ENCODE measurements at places on chromosomes 12 and 14.

- DNase-seq, result no peak
Measured at GRCh38 chr12:77645966-77646598, 184.6 kb upstream of the NAV3 start.

DNA sequence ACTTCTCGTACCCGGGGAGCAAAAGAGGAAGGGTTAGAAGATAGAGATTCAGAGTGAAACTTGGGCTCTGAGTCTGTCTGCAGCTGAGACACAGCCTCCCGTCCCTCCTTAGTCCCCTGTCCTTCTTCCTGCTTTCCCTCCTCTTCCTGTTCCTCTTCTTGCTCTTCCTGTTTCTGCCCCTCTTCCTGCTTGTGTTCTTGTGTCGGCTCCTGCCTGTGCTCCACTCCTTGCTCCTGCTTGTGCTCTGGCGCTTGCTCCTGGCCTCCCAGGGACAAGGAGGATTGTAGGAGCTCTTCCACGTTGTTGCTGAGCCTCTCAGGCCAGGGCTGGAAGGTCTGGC, 3.0 kb downstream of the ACRBP start:
- DNase-seq, result no peak

- DNase-seq, result no peak
Measured at GRCh38 chr12:42472376-42472775, 117.2 kb downstream of the PRICKLE1 start.

- no peak for DNase-seq
Measured at GRCh38 chr12:5514545-5514944, 82.6 kb downstream of the NTF3 start.

GRCh38 chr12:47388712-47389111, 309.0 kb upstream of the AMIGO2 start:
- DNase-seq, result no peak

DNA sequence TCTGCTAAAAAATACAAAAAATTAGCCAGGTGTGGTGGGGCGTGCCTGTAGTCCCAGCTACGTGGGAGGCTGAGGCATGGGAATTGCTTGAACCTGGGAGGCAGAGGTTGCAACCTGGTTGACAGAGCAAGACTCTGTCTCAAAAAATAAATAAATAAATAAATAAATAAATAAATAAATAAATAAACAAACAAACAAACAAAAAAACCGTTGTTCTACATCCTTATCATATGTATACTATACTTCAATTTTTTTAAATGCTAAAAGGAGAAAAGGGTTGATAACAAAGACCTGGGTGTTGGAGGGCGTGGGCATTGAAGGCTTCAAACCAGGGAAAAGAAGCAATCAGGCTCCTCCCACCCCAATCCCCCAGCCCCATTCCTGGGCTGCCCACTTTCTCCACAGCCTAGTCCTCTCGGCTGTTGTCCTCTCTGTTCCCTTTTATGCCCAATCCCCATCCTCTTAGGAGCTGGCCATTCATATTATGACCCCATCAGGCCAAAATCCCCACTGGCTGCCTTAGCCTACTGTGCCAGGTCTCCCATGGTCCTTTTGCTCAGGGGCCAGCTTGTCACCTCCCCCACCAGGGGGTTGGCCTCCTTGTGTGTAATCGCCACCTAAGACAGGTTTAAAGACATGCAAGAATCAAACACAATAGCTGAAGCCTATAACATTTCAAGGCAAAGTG, 30.2 kb downstream of the CLMN start:
- DNase-seq, result no peak

DNA sequence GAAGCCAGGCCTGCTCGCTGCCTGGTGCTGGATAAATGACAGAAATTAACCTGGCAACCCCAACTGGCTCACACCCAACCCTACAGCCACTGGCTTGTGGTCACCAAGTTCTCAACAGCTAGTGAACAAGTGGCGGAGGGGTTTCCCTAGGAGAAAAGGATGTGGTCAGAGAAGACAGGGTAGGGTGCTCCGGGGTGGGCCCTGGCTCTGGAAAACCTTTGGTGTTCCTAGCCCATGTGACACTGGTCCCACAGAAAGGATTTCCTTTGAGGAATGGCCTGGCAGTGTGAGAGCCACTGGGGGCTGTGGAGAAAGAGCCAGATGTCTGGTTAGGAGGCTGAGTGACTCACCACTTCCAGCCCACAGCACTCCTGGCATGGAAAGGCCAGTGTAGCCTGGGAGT, 8.7 kb downstream of the SYNE3 start:
- peak; percentile 80 for DNase-seq

GRCh38 chr12:113894697-113895096, 71.4 kb downstream of the RBM19 start:
- DNase-seq, result no peak

- DNase-seq, result no peak
Measured at GRCh38 chr12:5784462-5785130, 160.5 kb downstream of the ANO2 start.

GRCh38 chr14:66596241-66596985, 88.5 kb downstream of the GPHN start:
- no peak for DNase-seq

GRCh38 chr14:62947301-62947700, 98.0 kb downstream of the KCNH5 start:
- DNase-seq, result no peak

- no peak for DNase-seq
Measured at GRCh38 chr12:11732023-11732422, 82.5 kb downstream of the ETV6 start.

DNA sequence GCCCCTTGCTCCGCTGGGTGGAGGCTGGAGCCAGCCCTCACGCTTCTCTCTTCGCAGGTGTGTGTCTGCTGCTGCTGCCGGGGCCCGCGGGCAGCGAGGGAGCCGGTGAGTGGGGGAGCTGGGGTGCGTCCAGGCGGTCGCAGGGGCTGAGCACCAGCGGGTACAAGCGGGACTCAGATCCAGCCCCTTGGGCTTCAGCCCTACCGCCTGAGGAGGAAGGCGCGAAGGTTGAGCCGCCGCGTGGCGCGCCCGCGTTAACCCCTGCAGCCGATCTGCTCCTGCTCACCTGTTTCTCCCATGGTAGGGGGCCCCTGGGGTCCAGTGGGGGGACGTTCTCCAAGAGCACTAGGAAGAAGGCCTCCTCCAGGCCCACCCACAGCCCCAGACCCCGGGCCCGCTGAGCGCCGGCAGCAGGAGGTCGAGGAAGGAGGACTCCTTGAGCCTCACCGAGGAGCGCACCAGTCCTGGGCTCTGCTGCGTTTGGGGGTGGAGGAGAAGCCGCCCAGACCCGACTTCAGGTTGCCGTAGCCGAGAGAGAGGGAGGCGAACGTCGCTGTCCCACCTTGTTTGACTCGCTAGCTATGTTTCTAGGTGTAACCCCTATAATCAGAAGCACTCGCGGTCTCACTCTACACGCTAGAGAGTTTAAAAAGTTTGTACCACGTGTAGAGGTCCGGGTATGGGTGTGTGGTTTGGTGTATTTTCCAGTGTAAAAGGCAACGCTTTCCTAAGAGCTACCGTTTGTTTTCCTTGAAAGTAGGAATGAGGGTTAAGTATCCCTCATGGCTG, 834 bp downstream of the COCH start:
- DNase-seq, result no peak
